Kidney epithelial cell (primary cell): ENCODE measurements at places on chromosomes 7 and 10.

GRCh38 chr10:70193391-70193844 lies 23.1 kb upstream of the SAR1A start:
- no peak for DNase-seq

GRCh38 chr10:111921821-111922220 lies 261.7 kb downstream of the GPAM start:
- no peak for DNase-seq

DNA sequence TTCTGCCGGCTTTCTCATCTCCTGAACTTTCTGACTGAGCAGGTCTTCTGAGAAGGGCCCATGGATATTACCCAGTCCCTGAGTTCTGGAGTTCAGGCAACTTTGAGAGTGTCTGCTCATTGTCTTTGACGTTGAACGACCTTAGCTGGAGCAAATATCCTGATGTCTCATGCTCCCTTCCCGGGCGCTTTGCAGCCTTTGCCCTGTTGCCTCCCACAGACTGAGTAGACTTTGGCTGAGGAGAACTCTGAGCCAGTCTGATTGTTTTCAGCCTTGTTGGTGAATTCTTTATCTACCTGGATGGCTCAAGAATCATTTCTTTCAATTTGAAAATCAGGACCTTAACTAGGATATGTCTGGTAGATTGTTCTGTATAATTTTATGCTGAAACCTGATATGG lies 353.7 kb downstream of the GLRX3 start:
- DNase-seq: no peak

GRCh38 chr7:102473271-102473991 lies 5.3 kb downstream of the POLR2J start:
- DNase-seq: no peak

DNA sequence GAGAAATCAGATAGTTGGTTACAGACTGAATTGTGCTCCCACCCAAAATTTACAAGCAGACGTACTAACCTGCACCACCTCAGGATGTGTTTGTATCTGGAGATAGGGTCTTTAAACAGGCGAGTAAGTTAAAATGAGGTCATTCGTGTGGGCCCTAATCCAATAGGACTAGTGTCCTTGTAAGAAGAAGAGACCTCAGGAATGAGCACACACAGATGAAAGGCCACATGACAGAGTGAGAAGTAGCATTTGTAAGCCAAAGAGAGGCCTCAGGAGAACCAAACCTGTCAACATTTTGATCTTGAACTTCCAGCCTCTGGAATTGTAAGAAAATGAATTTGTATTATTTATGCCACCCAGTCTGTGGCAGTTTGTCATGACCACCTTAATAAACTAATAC lies 149.5 kb upstream of the VWC2 start:
- DNase-seq: no peak
